Muscle of leg (tissue), 16 donors: ENCODE measurements at places on chromosomes 6 and 20. TPM values are rescaled to one million over a fixed set of nuclear protein-coding genes. Genes with fewer than 3 reads are reported as not detected.

DNA sequence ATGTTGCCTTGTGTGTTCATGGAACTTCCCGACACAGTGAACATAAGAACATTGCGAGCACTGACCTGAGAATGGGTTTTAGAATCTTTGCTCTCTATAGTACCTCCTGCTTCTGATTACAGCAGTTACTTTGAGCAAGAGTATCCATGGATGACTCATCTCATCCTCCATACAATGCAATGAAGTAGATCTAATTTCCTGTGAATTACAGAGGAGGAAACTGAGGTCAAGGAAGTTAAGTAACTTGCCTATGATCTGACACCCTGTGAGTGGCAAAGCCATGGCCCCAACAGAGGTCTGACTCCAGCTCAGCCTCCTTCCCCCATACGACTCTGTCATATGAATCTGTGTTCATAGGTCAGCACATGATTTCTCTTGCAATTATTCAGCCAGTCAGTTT lies 518.1 kb downstream of the TFAP2A start:
- no peak for DNase-seq

- DNase-seq: peak; percentile 71
Observed at GRCh38 chr6:31541059-31541657, 645 bp downstream of the DDX39B start.

DNA sequence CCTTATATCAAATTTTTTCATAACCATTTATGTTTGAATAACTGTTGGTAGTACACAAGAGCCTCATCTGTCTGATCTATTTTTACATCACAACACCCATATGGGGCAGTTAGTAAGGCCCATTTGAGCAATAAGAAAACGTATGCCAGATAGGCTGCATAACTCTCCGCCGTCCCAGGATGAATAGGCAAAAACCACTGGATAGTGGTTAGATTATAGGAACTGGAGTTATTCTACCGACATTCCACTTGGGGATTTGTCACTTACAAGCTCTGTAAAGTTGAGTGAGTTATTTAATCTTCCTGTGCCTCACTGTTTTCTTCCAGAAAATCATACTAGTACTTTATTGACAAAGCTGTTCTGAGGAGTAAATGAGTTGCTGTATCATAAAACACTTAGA lies 881.9 kb downstream of the QKI start:
- no peak for DNase-seq

DNA sequence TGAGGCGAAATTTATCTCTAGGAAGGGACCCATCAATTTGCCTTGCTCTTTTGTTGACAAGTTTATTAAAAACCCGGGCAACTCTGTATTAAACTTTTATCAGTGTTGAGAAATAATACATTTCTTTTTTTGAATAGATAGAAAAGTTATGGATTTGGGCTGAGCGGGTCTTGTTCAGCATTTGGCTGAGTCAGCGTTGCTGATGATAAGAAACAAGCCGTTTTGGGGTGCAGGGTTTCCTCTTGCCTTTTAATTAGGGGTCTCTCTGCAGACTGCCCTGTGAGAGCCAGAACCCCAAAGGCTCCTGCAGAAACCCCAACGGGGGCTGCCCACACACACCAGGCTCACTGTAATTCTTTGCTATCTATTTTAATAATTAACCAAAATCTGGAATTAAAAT lies 82.1 kb upstream of the SLCO4A1 start:
- DNase-seq: no peak

DNA sequence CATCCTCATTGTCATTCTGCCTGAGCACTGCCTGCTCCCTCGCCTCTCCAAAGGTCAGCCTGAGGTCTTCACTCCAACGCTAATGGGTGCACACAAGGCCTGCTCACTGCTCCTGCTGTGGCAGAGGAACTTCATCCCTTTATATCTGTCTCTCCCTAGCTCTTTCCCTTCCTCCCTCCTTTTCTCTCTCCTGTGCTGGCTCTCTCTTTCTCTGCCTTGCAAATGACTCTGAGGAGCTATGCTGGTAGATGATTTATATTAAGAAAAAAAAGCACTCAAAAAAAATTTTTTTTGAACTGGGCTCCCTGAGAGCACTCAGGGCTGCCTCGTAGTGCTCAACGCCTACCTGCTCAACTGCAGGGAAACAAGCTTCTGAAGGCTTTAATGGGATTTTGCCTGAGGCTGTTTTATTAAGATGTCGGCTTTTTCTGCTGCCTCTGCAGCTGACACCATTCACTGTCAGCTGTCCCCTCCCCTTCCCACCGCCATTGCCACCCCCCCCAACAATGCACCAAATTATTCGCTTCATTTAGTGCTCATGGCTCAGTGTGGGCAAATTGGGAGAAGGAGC lies 137.7 kb upstream of the DEFB112 start:
- DNase-seq: no peak

- peak; percentile 72 for DNase-seq
Observed at GRCh38 chr6:46104209-46104608, 25.6 kb upstream of the ENPP4 start.

DNA sequence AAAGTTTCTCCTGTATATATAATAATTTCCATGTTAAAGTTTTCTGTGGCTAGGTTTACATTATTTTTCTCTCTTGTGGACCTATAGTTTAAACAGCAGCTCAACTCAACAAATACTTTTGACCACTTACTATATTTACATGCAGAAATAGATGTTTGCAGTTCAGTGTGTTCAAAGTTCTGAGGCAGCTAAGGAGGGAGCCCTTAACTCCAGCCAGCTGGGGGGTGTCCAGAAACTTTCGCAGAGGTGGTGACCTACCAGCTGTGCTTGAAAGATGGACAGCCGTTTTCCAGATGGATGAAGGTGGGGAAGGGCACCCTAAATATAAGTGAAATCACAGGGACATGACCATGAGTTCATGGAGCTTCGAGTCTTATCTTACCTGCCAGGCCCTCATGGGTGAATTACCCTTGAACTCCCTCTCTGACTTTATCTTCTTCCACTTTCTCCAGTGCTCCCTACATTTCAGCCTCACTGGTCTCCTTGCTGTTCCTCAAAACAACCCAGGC lies 33.4 kb downstream of the DHX35 start:
- no peak for DNase-seq

DNA sequence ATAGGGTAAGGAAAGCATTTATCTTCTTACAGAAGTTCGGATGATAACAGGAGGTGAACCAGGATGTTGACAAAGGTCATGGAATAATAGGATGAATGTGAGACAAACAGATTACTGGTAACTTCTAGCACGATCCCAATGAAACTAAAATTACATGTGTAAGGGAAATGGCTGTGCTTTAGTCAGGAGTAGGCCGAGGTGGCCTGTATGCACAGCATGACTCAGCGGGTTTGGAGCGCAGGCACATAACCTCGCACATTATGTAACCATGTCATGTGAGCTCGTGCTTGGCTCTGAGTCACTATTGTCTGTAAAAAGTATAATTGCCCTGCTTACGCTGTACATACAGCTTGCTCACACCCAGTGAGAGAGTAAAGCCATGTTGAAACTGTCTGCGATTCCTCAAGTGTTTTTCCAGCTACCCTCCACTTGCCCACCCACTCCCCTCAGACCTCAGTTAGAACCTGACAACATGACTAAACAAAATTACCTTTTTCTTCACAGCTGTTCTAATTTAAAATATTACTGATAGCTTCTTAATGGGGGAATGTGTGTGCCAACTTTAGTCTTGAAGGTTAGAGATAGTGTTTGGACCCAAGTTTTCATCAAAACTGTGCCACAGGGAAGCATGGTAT lies 8.2 kb downstream of the CYB5R4 start:
- peak; percentile 23 for DNase-seq

- DNase-seq: no peak
Observed at GRCh38 chr20:24983896-24984295, 8.7 kb downstream of the APMAP start.

- DNase-seq: no peak
Observed at GRCh38 chr20:11267762-11268335, 594.0 kb upstream of the JAG1 start.

DNA sequence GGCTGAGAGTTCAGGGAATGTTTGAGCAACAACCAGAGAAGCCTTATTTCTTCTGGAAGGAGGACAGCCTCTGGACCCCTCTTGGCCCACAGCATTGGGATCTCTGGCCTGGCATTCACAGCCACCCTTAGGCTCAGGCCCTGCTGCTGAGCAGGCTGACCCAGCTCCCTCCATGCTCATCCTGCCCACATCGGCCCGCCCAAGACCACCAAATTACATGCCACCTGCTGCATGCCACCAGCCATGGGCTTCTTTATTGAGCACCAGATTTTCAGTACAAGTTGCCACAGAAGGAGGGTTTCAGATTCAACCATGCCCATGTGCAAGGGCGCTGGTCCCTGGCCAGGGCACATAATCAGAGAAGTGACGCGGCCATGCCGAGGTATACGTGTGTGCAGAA lies 32.2 kb downstream of the ADA start:
- no peak for DNase-seq

DNA sequence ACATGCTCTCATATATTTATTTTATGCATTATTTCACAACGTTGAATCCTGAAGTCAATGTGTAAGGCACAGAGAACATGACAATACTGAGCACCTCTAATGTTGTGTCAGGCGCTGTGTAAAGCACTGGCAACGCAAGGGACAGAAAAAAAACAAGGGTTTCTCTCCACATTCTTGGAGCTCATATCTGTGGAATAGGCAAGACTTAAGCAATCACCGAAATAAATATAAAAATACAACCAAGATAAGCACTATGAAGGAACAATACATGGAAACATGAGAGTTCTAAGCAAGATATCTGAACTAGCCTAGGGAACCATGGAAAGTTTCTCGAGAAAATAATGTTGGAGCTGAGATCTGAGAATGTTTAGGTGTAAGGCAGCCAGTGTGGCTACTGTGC lies 1.7 kb upstream of the DST start:
- DNase-seq: no peak

- no peak for DNase-seq
Observed at GRCh38 chr6:129641344-129641743, 68.6 kb downstream of the ARHGAP18 start.

DNA sequence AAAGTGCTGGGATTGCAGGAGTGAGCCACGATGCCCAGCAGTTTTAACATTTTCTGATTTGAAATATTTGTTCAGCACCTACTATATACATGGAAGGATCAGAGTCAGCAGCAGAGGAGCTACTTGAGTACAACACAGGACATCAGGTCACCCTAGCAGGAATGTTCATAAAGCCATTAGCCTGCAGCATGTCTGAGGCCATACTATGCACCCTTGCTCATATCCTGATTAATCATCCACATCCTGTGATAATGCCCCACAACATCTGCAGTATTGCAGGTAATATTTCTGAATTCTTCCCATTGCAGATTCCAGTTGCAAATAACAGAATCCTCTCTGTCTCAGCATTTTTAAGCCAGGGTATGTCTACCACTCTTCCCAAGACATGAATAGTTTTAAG lies 171.0 kb upstream of the PRND start:
- no peak for DNase-seq

DNA sequence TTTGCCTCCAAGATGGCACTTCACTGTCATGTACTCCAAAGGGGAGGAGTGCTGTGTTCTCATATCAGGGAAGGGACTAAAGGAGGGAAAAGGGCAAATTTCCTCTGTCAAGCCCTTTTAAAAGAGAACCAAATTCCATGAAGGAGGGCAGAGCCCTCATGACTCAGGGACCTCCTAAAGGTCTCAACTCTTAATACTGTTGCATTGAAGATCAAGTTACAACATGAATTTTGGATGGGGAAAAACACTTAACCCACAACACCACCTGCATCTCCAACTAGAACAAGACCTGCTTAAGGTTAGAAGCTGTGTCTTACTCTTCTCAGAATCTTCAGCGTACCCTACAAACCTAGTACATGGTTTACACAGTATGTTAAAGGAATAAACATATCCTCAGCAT lies 23.7 kb upstream of the FBXO30 start:
- DNase-seq: no peak

DNA sequence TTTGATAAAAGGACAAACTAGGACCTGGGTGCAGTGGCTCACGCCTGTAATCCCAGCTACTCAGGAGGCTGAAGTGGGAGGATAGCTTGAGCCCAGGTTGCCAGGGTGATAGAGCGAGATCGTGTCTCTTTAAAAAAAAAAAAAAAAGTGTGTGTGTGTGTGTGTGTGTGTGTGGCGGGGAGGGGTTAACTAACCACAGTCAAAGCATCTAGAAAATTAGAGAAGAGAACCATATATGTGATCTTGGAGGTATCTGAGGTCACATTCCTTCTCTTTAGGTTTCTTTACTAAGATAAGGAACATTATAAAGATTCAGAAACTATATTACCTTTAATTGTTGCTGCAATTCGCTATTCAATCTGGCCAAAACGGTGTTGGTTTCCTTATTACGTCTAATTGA lies 80.9 kb downstream of the REPS1 start:
- no peak for DNase-seq

DNA sequence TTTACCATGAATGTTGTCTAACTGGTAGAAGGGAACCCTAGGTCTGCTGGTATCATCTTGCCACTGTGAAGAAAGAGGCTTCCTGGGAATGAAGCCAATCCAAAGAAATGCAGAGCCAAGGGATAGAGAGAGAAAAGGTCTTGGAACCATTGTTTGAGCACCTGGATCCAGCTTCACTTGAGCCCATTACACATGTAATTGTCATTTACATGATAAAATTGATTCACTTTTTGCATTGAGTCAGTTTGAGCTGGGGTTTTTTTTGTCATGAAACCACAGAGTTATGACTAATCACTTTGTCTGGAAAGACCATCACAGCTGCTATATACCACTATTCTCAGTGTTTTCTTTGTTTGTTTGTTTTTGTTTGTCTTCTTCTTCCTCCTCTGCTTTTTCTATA lies 112.3 kb downstream of the CBLN4 start:
- DNase-seq: no peak

GRCh38 chr6:13491538-13491937 lies 4.1 kb upstream of the GFOD1 start:
- DNase-seq: no peak

DNA sequence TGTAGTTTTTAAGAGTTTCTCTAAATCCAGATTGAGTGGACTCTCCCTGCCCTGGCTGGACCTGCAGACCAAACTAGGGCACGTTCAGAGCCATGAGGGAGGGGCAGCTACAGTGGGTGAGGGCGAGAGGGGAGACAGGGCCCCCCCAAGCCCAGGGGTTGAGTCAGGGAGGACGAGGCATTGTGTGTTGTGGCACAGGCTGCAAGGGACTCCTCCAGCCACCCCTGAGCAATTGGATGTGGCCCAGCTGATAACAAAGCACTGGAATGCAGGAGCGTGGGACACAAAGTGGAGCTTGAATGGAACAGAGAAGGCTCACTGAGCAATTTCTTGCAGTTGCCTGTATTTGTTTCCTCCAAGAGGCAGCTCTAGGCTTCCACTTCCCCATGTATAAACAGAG lies 43.5 kb upstream of the MYL9 start:
- DNase-seq: no peak

- no peak for DNase-seq
Observed at GRCh38 chr6:42974919-42975505, 4.0 kb downstream of the PEX6 start.

PPIL6 gene
- 5.9 TPM for total RNA-seq
